ENCODE measurements at places on chromosomes 12 and 14. TPM values are rescaled to one million over a fixed set of nuclear protein-coding genes. Genes with fewer than 3 reads are reported as not detected.

LTBP2 gene
- total RNA-seq = 18.8 TPM

GXYLT1 gene
- 18.0 TPM for total RNA-seq

OR6C2 gene
- not detected for total RNA-seq

GRCh38 chr12:62866451-62867082, 68.4 kb downstream of the PPM1H start:
- no peaks in the 10 kb centered on the region for H3K27me3 ChIP-seq
- no peak overlapping the region for H3K4me3 ChIP-seq
- no peaks in the 10 kb centered on the region for H3K4me1 ChIP-seq
- no peak overlapping the region for H3K27ac ChIP-seq
- DNase-seq = no peak
- no peaks in the 10 kb centered on the region for H3K36me3 ChIP-seq

DNA sequence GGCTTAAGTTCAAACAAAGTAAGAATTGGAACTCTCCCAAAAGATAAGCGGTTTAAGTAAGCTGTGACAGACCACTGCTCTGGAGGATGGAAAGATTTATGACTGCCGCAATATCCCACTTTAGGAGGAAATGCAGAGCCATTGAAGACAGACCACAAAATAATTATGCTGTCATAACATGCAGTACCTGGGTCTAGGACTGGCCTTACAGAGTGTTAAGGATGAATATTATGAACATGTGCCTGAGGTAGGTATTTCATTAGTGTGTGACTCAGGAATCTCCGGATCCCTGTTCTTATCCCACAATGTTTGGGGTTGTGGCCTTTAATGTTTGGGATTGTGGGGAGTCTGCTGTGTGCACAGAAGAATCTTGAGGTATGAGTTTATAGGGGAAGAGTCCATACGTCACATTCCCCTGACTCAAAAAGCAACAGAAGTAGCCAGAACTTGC, 114.9 kb downstream of the SAMD4A start:
- no peak for DNase-seq
- H3K27ac ChIP-seq = peak overlapping the region; percentile 97
- peaks cover 13% of the 10 kb centered on the region for H3K4me1 ChIP-seq
- H3K36me3 ChIP-seq = no peaks in the 10 kb centered on the region
- no peaks in the 10 kb centered on the region for H3K27me3 ChIP-seq
